H54 (cell line): ENCODE measurements at places on chromosomes 6 and 20.

DNA sequence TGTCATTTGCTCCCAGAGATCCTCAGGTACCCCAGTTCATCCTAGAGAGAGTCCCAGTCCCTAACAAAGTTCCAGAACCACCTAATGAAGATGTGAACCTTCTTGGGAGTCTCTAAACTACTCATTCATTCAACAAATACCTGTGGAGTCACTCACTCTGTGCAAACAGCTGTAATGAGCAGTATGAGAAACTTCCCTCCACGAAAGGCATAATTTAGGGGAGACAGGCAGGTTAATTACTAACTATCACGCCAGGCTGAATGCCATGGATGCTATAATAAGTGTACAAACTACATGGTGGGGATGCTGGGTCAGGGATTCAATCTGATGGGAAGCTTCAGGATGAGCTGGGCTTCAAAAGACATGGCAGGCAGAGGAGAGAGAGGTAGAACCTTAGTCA is 70.1 kb upstream of the AFDN start:
- DNase-seq, result no peak

DNA sequence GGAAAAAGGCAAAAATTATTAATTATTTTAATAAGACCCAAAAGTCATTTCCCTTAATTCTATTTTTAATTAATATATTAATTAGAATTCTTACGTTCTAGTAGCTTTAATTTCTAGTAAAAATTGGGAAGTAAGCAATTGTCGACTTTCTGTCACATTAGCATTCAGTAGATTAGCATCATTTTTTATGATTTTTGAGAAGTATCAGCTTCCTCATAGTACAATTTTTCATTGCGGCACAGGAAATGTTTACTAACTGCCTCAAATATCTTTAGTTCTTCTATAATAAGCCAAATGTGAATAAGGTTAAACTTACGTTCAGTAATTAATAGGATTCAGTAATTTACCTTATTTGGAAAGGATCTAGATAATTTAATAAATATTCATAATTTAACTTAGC is 687.4 kb downstream of the EPM2A start:
- DNase-seq, result no peak

DNA sequence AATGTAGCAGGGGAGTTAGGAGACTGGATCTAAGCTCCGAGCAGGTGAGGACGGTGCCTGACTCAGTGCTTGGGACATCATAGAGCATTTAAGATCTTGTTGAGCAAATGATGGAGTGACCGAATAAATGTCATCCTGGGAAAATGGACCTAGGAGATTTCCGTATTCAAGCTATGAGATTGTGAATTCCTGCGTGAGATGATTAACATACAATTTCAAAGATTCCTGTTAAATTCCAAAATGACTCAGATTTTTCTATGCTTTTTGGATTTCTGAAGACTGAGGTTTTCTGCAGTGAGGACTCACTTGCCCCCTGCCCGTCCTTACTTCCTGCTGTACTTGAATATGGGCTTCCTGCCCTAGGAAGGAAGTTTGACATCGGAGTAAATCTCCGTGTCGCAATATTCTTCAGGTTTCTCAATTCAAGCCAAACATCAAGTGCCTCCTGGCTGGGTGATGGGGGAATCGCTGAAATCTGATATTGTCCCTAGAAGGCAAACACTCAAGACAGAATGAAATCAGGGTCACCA is 5.2 kb downstream of the SYTL3 start:
- no peak for DNase-seq

DNA sequence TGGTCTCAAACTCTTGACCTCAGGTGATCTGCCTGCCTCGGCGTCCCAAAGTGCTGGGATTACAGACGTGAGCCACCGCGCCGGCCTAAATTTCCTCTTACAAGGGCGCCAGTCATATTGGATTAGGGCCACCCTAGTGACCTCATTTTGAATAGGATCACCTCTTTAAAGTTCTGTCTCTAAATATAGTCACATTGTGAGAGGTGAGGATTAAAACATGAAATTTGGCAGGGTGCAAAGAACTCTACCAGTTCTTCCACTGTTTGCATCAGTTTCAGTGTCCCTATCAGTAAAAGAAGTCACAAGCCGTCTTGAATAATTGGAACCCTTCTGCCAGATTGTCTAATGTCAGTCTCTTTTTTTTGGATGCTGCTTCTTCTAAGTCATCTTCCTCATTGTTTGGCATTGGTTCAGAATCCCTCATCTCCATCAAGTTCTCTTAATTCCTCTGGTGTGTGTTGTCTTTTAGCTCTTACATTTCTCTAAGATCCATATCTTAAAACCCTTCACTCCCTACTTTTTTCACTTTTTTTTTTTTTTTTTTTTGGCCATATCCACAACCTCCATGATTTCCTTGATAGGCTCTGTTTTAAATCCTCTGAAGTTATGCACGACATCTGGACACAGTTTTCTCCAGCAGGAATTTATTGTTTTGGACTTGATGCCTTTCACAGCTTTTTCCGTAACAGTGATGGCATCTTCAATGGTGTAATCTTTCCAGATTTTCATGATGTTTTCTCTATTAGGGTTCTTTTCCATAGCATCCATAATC is 56.8 kb downstream of the NCOA3 start:
- no peak for DNase-seq

DNA sequence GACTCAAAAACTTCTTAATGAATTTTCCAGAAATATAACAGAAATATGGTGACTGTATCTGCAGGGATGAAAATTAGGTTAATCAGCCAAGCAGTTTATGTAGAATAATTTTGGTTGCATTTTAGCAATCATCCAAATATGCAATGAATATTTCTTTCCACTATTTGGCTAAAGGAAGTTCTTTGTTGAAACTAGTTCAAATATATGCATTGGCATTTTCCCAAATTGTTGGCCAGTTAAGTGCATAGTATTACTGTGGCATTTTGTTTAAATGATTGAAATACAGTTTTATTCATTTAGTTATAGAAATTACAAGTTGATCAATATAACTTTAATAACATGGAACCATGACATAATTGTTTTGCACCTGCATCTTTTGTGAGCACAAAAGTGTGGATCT is 115.5 kb downstream of the DOK5 start:
- no peak for DNase-seq

- DNase-seq, result no peak
Measured at GRCh38 chr6:3536901-3537300, 80.1 kb upstream of the SLC22A23 start.

GRCh38 chr6:29792123-29793035 is 35.2 kb upstream of the HLA-G start:
- no peak for DNase-seq

GRCh38 chr6:15792842-15793241 is 130.0 kb upstream of the DTNBP1 start:
- DNase-seq, result no peak

- DNase-seq, result no peak
Measured at GRCh38 chr6:582370-582769, 74.5 kb downstream of the HUS1B start.

DNA sequence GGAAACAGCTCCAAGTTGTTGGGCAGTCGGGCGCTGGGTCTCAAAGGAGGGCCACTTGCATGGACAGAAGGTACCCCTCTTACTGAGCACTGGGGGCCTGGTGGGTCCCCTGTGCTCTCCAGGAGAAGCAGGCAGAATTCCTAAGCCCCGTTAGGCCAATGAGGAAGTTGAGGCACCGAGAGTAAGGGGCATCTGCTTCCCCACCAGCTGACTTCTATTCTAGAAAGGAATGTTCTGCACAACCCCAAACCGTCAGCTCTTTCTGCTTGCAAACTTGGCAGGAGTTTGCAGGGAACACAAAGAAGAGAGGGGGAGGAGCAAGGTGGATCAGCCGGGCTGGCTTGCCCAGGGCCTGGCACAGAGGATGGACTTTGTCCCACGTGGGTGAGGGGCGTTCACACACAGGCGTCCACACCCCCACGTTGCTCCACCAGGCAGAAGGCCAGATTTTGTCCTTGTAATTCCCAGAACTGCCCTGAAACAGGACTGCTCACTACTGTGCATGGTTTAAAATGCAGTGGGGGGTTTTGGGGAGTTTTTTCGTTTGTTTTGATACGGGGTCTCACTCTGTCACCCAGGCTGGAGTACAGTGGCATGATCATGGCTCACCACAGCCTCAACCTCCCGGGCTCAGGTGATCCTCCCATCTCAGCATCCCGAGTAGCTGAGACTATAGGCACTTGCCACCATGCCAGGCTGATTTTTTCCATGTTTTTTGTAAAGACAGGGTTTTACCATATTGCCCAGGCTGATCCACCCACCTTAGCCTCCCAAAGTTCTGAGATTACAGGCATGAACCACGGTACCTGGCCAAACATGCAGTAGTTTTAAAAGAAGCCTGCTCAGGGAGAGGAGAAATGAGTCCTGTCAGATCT is 93.3 kb downstream of the SNX5 start:
- no peak for DNase-seq

GRCh38 chr6:112291161-112291762 is 36.9 kb upstream of the LAMA4 start:
- DNase-seq, result no peak

DNA sequence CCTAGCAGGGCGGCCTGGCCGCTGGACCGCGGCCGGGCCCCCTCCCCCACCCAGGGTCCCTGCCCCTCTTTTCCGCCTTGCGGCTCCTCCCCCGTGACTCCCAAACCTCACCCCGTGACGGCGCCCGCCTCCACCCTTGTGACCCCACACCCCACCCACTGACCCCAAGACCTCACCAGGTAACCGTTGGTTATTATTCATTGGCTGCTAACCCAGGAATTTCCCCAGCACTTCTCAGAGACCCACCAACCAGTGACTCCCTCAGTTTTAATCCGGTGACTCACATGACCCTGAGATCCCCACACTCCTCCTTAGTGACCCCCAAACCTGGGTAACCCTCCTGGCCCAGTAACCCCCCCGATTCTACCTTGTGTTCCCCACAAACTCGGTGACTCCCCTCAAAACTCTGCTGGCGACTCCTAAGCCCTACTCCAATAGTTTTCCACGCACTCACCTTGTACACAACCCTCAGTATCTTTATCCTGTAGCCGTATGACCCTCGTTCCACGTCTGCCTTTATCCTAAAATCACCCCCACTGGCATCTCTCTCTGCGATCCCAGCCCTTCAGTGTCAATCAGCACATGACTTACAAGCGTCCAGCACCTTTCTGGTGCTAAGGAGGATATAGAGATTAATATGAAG is 534 bp downstream of the ZNF76 start:
- DNase-seq, result peak; percentile 54

- DNase-seq, result no peak
Measured at GRCh38 chr6:168726312-168726856, 285.4 kb downstream of the SMOC2 start.

GRCh38 chr6:28825732-28826293 is 98.0 kb downstream of the TRIM27 start:
- DNase-seq, result no peak

GRCh38 chr6:35043381-35044130 is 97.6 kb downstream of the TCP11 start:
- DNase-seq, result no peak

GRCh38 chr6:84033523-84034451 is at the start of gene MRAP2:
TSS of gene MRAP2 (plus strand) at chr6:84033772. CDS start at chr6:84055319, 21,547 bp downstream.
- peak; percentile 18 for DNase-seq

DNA sequence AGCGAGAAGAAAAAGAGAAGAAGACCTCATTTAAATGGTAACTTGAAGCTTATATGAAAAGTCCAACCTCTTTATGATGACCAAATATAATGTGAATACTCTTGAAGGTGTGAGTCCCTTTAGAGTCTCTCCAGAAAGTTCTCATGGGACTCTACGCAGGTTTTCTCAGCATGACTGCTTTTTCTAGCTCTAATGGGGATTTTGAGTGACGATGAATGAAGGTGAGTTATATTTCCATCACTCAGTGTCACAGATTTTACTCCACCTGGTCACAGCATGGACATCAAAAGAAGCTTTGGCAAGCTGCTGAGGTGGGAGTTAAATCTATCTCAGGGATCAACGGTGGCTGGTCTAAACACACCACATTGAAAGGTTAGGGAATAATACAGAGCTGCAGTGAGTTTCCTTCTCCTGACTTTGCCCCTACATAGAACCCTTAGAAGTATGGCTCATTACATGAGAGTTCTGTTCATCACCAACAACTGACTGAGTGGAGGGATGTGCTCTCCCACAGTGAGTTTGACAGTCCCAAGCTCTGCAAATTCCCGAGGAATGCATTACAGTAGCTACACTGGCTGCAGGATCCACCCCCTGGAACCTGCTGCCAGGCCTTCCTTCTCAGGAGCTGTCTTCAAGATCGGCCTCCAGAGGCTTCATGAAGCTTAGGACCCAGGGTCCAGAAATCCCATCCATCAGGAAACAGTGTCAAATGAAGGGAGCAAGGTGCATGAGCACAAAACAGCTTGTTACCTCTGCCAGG is 126.8 kb downstream of the FOXC1 start:
- no peak for DNase-seq

DNA sequence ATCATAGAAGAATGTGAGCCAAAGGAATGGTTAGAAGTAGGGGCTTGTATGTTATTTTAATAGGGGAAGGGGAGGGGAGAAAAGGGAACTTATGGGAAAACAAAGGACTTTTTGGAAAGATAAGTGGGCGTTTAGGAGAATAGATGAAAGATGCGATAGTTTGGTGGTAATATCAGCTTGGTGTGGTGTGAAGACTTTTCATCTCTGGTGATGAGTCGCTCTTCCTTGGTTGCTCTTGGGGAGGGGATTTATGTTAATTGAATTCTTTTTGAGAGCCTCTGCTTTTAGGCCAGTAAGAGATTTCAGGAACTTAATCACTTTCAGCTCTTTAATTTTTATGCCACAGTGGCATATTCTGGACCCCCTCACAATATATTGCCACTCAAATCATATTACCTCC is 10.8 kb downstream of the HECA start:
- DNase-seq, result no peak

GRCh38 chr6:25042036-25042521 is 106.3 kb upstream of the RIPOR2 start:
- DNase-seq, result no peak

- DNase-seq, result no peak
Measured at GRCh38 chr20:49496553-49497397, 14.3 kb upstream of the KCNB1 start.

DNA sequence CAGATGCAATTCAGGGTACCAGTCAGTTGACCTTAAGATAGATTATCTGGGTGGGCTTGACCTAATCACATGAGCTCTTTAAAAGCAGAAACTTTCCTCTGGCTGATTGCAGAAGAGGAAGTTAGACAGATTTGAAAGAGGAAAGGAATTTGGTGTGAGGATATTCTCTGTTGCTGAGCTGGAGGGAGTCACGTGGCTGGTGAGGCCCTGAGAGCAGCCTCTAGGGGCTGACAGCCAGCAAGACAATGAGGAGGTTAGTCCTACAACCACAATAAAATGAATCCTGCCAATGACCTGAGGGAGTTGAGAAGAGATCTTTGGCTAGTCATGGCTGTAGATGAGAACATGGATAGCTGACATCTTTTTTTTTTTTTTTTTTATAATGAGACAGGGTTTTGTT is 87.0 kb upstream of the B3GAT2 start:
- peak; percentile 8 for DNase-seq

- no peak for DNase-seq
Measured at GRCh38 chr20:40991181-40991889, 37.3 kb upstream of the TOP1 start.

GRCh38 chr6:101400326-101401135 is 7.0 kb downstream of the GRIK2 start:
- no peak for DNase-seq

DNA sequence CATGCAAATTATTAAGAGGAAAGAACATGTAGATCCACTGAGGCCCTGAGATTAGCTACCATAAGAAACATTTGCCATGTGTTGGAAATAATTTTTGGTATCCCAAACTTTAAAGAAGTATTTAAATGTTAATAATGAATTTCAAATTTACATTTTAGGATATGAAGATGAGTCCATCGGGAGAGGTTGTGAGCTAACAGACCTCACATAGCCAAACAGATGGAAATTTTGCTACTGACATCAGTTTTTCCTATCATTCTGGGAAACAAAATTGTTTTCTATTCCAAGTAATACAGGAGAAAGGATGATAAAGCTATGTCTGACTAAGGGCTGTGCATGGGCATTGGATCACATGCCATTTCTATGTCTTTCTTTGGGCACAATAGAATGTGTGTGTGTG is 809.6 kb downstream of the TENT5A start:
- DNase-seq, result no peak
